Renal cortical epithelial cell (primary cell): ENCODE measurements at places on chromosomes 5 and 9.
A peak's percentile ranks its signal among the peaks of the same experiment; 100 is the strongest.

DNA sequence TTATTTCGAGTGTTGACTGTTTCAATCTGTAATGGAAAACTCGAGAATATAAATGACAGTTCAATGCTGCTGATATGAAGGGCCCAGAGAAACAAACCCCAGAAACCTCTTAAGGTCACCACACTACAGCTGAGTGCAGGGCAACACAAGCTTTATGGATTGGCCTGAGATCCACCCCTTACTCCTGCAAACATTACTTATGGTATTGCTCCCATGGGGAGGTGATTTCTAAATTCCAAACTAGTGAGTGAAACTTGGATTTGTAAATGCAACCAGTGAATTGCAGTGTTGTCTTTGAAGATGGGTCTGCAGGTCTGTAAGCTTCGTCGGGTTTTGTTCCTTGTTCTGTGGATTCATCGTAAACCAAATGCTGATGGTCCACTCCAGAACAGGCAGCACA, 85.4 kb downstream of the NTRK2 start:
- no peak for DNase-seq

DNA sequence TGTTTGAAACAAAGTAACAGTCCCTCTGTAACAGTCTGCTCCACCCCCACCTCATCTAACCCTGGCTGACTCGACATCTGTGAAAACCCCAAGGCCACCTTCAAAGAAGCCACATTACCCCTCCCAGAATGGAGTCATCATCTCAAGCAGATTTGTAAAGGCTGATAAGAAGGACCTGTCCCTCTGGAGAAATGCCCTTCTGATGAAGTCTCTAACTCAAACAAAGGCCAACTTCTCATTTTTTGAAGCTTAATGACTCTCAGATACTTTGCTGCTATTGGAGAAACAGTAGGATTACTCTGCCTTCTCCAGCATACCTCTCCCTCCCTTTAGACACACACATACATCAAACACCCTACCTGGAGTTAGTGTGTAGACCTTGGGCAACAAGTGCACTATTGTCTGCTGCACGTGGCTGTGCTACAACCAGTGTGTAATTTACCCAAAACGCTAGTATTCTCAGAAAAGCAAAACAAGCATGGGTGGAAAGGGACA, 5.3 kb upstream of the SUSD1 start:
- peak; percentile 36 for DNase-seq

GRCh38 chr5:113052041-113052795, 75.6 kb downstream of the DCP2 start:
- DNase-seq: no peak

DNA sequence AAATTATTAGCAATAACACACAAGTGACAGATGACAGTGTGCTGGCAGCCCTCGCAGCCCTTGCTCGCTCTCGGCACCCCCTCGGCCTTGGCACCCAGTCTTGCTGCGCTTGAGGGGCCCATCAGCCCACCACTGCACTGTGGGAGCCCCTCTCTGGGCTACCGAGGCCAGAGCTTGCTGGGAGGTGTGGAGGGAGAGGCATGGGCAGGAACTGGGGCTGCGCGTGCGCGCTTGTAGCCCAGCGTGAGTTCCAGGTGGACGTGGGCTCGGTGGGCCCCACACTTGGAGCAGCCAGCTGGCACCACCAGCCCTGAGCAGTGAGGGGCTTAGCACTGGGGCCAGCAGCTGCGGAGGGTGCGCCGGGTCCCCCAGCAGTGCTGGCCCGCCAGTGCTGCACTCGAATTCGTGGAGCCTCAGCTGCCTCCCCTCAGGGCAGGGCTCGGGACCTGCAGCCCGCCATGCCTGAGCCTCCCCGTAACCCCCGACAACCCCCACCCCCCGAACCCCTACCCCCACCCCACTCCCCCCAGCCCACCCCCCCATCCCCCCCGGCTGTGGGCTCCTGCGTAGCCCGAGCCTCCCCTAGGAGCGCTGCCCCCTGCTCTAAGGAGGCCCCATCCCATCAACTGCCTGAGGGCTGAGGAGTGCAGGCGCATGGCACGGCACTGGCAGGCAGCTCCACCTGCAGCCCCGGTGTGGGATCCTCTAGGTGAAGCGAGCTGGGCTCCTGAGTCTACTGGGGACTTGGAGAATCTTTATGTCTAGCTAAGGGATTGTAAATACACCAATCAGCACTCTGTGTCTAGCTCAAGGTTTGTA, 240.9 kb downstream of the TRIM36 start:
- DNase-seq: no peak

GRCh38 chr5:156971415-156971814, 8.4 kb upstream of the TIMD4 start:
- DNase-seq: peak; percentile 74

GRCh38 chr9:116238776-116239340, 85.3 kb downstream of the PAPPA start:
- no peak for DNase-seq
